ENCODE measurements at places on chromosomes 1 and 21. TPM values are rescaled to one million over a fixed set of nuclear protein-coding genes. Genes with fewer than 3 reads are reported as not detected.

TMCO4 gene
- 8.6 TPM for total RNA-seq

PPP1R12B gene
- 706 TPM for total RNA-seq

ZNF648 gene
- total RNA-seq, result not detected

MTMR11 gene
- total RNA-seq, result 4.9 TPM

ATP5PB gene
- total RNA-seq, result 671 TPM

ZNF687 gene
- 11.2 TPM for total RNA-seq

DEGS1 gene
- 42.2 TPM for total RNA-seq

PSRC1 gene
- 0.80 TPM for total RNA-seq

HES5 gene
- total RNA-seq, result 0.63 TPM

LCE2B gene
- total RNA-seq, result not detected

GPR37L1 gene
- total RNA-seq, result 0.05 TPM

PEX14 gene
- total RNA-seq, result 20.8 TPM

KCND3 gene
- 19.2 TPM for total RNA-seq

TRNP1 gene
- 35.7 TPM for total RNA-seq

ALG14 gene
- total RNA-seq, result 2.6 TPM

FOXO6 gene
- 2.1 TPM for total RNA-seq

BOLA1 gene
- total RNA-seq, result 19.4 TPM

All from left ventricle myocardium inferior (tissue), 1 donor.